ENCODE measurements at places on chromosomes 5 and 9.

GRCh38 chr9:3457175-3457574, 68.6 kb downstream of the RFX3 start:
- no peak for DNase-seq

DNA sequence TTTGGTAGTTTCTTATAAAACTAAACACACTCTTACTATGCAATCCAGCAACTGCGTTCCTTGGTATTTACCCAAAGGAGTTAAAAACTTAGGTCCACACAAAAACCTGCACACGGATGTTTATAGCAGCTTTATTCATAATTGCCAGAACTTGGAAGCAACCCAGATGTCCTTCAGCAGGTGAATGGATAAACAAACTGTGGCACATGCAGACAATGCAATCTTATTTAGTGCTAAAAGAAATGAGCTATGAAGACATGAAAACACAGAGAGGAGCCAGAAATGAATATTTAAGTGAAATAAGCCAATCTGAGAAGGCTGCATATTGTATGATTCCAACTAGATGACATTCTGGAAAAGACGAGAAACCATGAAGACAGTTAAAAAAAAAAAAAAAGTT, 10.7 kb downstream of the WNK2 start:
- no peak for DNase-seq

- no peak for DNase-seq
Observed at GRCh38 chr5:135505973-135506372, 29.8 kb downstream of the NEUROG1 start.

DNA sequence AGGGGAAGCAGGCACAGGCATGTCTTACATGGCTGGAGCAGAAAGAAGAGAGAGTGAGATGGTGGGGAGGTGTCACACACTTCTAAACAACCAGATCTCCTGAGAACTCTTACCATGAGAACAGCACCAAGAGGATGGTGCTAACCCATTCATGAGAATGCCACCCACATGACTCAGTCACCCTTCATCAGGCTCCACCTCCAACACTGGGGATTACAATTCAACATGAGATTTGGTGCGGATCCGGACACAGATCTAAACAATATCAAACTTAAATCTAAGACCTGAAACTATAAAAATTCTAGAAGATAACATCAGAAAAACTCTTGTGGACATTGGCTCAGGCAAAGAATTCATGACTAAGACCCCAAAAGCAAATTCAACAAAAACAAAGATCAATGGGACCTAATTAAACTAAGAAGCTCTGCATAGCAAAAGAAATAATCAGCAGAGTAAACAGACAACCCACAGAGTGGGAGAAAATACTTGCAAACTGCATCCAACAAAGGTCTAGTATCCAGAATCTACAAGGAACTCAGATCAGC, 65.4 kb downstream of the SPATA31C2 start:
- no peak for DNase-seq

GRCh38 chr5:160467555-160468362, 46.1 kb downstream of the PTTG1 start:
- peak; percentile 88 for DNase-seq
